ENCODE measurements at places on chromosomes 13 and 19.

DNA sequence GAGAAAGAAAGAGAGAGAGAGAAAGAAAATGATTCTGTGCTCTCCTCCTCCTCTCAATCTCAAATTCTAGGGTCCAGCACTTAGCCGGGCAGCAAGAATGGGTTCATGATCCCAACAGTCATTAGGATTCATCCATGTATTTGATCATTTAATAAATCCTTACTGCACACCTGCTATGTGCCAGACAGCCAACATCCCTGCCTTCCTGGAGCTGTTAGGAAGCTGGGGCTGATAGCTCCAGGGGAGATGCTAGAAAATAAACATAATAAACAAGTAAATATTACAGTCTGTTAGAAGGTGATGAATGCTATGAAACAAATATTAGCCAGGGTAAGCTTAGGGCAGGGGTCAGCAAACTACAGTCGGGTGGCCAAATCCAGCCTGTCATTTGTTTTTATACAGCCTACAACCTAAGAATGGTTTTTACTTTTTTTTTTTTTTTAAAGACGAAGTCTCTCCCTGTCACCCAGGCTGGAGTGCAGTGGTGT lies 9.9 kb upstream of the ACP7 start:
- DNase-seq, result no peak

DNA sequence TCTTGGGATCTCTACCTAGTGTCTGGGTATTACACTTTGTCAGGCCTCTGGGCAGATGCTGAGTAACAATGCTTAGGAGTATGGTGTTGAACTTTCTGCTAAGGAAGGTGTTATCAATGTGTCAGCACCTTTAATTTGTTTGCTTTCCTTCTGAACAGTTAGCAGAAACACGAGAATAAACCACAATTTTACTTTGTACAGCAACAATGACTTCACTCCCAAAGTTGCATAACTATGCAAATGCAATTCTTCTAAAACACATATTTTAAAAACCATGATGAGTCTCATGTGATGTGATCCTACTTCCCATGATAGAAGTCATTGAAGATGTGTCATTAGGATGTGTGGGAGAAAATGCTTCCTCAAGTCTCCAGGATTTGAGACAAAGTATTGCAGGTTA lies 155.0 kb downstream of the POSTN start:
- no peak for DNase-seq

DNA sequence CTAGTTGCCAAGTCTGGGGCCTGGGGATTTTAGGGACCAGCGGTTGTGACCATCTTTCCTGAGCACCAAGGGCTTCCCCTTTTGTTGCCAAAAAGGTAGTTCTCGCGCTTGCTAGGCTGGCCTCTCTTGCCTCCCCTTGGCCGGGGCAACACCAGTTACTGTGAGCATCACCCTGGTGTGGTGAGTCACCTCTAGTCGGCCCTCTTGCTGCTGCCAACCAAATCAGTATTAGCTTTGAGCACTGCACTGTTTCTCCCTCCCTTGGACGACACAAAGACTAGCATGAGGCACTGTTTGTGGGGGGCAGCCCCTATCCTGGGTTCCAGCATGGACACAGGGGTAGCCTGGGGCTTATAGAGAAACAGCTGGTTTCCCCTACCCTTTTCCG lies 6.9 kb downstream of the SYDE1 start:
- no peak for DNase-seq

GRCh38 chr19:13337181-13337580 lies 169.1 kb downstream of the CACNA1A start:
- DNase-seq, result no peak

- DNase-seq, result no peak
These were observed 1244.5 kb downstream of the PCDH9 start for GRCh38 chr13:65985612-65986011.

DNA sequence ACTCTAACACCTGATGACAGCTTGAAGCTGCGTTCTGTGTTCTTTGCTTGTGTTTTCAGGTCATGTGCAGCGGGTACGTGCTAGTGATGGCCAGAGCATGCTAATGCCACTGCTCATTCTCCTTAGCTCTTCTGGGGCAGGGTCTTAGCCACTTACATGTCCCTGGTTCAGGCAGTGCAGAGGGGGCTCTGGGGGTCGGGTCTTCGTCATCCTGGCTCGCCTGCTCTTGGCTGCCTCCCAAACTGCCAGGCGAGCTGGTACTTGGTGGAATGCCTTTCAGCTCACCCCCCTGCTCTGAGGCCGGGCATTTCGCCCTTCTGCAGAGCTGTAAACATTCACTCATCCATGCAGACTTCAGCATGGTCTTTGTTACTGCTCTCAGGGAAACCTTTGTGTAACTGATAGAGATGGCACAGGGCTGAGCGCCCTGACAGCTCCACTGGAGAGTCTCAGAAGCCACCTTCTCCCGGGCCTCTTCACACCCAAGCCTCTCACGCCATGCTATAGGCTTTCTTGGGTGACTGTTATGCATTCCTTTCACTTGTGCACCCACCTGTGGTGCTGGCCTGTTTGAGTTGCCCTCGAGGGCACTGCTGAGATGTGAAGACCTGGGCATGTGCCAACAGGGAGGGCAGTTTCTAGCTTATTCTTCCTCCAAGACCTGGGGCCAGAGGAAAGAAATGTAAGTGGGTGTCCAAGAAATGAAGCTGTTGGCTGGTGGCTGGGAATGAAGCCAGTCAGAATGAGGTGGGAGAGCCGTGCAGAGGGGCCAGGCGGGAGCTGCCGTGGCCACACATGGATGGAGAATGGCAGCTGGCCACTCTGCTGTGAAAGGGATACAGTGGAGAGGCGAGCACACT lies 24.4 kb downstream of the FAM124A start:
- DNase-seq, result no peak

- DNase-seq, result no peak
These were observed 1230.1 kb upstream of the SLC10A2 start for GRCh38 chr13:104296286-104296685.

GRCh38 chr13:28349371-28349770 lies 145.6 kb downstream of the FLT1 start:
- DNase-seq, result no peak

GRCh38 chr13:26325876-26326275 lies 71.9 kb downstream of the CDK8 start:
- DNase-seq, result no peak

GRCh38 chr13:27535546-27535945 lies 84.8 kb downstream of the LNX2 start:
- no peak for DNase-seq

DNA sequence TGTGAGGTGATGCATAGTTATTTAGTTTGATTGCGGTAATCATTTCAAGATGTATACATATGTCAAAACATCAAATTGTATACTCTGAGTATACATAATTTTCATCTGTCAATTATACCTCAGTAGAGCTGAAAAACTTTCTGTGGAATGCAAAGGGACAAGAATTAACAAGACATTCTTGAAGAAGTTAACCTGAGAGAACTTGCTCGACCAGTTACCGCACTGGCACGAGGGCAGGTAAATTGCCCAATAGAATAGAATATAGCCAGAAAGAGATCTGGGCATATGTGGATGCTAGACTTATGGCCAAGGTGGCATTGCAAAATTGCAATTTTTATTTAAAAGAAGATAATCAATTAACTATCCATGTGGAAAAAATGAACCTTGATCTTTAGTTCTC lies 42.3 kb upstream of the GJB6 start:
- no peak for DNase-seq

GRCh38 chr13:40315416-40316064 lies 350.9 kb downstream of the FOXO1 start:
- DNase-seq, result no peak

GRCh38 chr19:17843908-17844490 lies 3.8 kb downstream of the JAK3 start:
- DNase-seq, result no peak

DNA sequence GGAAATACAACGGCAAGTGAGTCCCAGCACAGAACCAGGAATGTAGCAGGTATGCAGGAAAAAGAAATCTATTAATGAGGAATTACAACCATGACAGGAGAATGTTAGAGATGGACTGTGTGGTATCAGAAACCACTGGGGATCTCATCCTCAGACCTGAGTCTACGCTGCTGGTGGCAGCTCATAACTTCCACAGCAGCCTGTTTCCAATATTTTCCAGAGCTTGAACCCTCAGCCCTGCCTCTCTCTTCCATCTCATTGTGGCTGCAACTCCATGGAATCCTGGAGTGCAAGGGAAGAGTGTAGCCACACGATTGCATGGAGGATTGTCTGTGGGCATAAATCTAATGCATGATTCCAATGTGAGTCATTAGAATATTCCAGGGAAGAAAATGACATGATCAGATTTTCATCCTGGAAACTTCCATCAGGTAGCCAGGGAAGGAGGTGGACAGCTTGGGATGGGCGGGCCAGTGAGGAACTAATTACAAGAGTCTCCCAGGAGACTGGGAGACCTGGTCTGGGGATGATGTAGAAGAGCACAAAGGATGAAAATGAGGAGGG lies 14.9 kb downstream of the PLA2G4C start:
- no peak for DNase-seq

DNA sequence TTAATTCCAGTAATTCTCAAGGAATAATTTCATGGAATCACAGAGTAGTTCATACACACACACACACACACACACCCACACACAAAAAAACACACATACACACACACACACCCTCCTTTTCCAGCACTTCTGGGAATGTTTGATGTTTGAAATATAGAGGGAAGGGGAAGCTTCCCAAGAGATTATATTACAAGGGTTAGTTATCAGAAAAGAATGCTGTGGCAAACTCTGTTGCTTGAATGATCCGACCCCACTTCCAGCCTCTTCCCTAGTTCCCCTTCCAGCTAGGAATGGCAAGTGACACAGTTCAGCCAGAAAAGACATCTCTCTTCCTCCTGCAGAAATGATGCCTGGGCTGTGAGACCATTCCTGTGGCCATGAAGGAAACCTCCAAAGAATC lies 49.9 kb downstream of the KCTD12 start:
- DNase-seq, result no peak

GRCh38 chr19:18785179-18786124 lies 5.7 kb downstream of the COMP start:
- peak; percentile 92 for DNase-seq

DNA sequence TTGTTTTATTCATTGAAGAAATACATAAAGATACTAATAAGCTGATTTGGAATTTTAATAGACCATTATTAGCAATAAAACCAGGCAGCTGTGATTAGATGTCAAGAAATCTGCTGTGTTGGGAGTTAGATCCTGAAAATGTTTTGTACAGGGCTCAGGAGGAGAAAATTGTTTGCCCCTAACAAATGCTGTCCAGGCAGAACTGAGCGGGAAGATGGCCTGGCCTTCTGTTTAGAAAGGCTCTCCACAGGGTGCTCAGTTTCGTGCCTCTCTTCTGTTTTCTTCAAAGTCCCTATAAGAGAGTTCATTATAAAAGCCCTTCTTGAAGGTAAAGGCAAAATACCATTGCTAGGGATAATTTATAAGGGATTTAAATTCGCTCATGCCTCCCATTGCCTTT lies 64.1 kb downstream of the ERCC5 start:
- DNase-seq, result no peak

DNA sequence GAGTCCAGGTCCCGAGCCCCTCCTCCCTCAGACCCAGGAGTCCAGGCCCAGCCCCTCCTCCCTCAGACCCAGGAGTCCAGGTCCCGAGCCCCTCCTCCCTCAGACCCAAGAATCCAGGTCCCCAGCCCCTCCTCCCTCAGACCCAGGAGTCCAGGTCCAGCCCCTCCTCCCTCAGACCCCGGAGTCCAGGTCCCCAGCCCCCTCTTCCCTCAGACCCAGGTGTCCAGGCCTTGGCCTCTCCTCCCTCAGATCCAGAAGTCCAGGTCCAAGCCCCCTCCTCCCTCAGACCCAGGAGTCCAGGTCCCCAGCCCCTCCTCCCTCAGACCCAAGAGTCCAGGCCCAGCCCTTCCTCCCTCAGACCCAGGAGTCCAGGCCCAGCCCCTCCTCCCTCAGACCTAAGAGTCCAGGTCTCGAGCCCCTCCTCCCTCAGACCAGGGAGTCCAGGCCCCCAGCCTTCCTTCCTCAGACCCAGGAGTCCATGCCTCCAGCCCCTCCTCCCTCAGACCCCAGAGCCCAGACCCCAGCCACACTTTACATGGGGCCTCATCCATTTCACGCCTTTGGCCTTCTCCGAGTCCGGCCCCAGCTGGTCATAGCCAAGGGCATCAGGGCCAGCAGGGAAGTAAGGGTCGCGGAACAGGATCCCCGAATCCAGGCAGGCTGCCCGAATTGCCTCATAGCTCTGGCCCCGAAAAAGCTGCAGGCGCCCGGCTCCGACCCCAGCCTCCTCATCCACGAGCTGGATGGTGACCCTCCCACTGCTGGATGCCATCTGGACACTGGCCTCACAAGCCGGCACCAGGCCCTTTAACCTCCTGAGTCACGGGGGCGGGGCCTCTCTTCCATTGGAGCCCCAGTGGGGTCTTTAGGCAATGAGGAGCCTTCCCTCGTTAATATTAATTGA lies 628 bp downstream of the CAPN12 start:
- DNase-seq, result no peak

DNA sequence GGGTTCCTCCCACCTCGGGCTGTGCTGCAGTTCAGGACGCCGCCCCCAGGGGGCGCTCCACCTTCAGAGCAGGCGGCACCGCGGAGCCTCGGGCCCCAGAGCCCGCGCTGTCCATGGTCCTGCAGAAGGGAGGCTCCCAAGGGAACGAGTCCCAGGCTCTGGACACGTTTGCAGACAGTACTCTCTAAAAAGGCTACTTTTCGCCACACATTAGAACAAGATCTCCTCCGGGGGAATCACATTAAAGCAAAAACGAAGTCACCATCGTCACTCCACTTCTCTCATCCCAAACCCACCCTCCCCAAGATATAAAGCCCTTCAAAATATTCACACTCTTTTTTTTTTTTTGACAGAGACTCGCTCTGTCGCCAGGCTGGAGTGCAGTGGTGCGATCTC lies 4.6 kb upstream of the SIGLEC10 start:
- DNase-seq, result peak; percentile 94

DNA sequence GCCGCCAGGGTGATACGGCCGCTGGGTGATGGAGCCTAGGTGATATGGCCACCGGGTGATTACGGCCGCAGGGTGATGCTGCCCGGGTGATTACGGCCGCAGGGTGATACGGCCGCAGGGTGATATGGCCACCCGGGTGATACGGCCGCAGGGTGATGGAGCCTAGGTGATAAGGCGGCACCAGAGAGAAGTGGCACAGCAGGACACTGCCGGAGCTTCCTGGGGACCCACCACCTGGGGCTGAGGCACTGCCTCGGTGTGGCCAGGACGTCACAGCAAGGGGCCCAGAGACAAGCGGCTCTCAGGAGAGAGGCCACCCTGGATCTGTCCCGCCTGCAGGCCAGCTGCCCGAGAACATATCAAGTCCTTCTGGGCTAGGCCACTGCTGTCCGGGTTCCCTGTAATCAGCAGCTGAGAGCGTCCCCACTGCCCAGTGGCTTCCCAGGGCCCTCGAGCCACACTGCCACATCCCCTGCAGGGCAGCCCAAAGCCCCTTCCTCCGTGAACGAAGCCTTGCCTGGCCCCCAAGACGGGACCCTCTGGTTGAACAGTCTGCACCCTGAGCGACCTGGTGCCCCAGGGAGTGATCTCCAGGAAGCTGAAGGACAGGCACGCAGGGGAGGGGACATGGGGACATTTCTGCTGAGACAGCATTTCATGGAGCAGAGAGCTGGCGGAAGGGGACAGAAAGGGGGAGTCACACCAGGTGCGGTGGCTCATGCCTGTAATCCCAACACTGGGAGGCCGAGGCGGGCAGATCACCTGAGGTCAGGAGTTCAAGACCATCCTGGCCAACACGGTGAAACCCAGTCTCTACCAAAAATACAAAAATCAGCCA lies 22.1 kb downstream of the ZNF787 start:
- no peak for DNase-seq

Data from hematopoietic multipotent progenitor cell treated with erythropoietin and hydrocortisone succinate and interleukin-3 and kit ligand, for 4 days (in vitro differentiated cells).